NAMALWA (cell line): ENCODE measurements at places on chromosomes 3 and 15.

DNA sequence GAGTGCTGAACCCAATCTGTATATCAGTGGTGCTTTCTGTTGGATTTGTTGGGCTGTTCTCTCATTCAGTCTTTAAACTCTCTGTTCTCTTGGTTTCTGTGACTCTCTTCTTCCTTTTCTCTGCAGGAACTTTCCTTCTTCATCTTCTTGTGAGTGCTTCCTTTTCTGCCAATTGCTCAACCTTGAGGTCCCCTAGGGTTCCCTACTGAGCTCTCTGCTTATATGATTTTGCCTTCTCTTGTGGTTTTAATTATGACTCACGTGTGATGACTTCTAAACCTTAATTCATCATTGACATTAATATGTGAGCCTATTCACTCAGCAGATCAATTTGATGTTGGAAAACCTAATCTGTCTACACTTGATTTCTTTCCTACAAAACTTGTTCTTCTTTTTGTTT lies 39.4 kb downstream of the MOBP start:
- DNase-seq, result no peak

DNA sequence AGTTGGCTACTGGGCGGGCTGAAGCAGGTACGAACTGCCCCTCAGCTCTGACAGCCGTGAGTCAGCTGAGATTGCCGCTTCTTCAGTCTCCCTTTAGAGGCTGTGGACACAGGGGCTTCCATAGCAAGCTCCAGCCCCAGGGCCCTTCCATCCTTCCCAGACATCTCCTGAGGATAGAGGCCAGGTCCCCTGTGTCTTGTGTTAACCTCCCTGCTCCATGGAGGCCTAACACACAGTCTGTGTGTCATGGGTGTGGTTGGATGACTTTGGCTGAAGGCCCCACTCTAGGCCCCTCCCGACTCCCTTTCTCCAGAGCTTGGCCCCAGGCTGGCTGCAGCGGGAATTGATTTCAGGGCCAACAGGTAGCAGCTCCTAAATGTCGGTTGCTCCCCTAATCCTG lies 116.1 kb upstream of the TLE3 start:
- no peak for DNase-seq

GRCh38 chr3:188801393-188801792 lies 370.4 kb upstream of the TPRG1 start:
- no peak for DNase-seq

- DNase-seq, result no peak
Measured at GRCh38 chr3:131363275-131363674, 18.3 kb upstream of the NUDT16 start.

- DNase-seq, result no peak
Measured at GRCh38 chr3:69879051-69879450, 120.5 kb upstream of the SAMMSON start.

DNA sequence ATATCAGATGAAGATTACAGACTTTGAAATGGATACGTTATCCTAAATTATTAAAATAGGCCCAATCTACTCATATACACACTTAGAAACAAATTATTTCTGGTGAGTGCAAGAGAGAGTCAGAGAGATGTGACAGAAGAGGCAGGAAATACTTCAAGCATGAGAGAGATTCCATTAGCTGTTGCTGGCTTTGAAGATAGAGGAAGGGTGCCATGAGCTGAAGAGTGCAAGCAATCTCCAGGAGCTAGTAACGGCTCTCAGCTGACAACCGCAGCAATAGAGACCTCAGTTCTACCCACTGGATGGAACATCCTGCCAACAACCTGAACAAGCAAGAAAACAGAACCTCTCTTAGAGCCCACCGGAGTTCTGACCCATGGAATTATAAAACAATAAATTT lies 270.7 kb upstream of the SLITRK3 start:
- no peak for DNase-seq

GRCh38 chr15:40290918-40291574 lies 8.2 kb upstream of the ANKRD63 start:
- no peak for DNase-seq

DNA sequence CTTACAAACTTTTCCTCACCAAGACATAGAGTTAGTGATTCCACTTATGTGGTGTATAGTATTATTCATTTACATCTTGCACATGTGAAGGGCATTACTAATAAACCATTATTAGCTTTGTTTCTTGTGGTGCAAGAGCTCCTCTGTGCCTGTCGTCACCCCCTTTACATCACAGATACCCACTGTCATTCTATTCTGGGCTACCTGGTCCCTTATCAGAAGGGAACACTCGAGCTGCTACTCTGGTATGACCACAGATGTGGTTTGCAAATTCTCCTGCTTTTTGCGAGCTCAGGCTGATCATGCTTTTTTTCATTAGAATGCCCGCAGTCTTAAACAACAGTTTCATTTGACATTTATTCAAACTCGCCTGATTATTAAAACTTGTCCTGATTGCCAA lies 13.9 kb upstream of the SENP2 start:
- no peak for DNase-seq

DNA sequence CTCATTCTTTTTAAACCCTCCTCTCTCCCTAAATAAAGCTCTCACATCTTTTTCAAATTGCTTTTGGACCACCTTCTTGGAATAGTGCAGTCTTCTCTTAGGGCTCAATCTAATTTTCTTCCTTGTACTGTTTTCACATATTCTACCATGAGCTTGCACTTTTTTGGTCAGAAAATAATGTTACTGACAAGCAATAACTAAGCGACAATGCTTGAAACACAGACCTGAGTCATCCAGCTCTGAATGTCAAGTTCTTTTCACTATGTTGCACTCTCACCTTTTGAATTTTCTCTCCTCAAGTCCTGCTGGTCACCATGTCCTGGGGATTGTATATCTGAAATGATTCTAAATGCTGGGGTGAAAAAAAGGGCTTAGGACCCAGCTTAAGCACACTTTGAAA lies 8.9 kb downstream of the TNFAIP8L3 start:
- no peak for DNase-seq

GRCh38 chr15:60339236-60339635 lies 58.5 kb downstream of the ANXA2 start:
- no peak for DNase-seq

- DNase-seq, result no peak
Measured at GRCh38 chr3:190734490-190734889, 128.0 kb downstream of the GMNC start.

- DNase-seq, result no peak
Measured at GRCh38 chr3:52923963-52924362, 26.6 kb upstream of the STIMATE start.

DNA sequence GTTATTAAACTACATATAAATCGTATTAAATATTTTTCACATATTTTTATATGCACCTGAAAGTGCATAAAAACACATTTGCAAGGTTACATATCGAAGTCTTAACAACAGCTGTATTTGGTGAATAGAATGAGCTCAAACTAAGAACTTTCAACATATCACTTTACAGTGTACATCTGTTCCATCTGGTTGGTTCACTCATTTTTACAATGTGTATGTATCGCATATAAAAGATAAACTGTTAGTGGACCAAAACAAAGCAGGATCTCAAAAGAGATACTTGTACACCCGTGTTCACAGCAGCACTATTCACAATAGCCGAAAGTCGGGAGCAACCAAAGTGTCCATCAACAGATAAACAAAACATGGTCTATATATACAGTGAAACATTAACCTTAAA lies 55.8 kb downstream of the TBL1XR1 start:
- no peak for DNase-seq

- no peak for DNase-seq
Measured at GRCh38 chr15:88995449-88995848, 82.3 kb upstream of the MFGE8 start.

DNA sequence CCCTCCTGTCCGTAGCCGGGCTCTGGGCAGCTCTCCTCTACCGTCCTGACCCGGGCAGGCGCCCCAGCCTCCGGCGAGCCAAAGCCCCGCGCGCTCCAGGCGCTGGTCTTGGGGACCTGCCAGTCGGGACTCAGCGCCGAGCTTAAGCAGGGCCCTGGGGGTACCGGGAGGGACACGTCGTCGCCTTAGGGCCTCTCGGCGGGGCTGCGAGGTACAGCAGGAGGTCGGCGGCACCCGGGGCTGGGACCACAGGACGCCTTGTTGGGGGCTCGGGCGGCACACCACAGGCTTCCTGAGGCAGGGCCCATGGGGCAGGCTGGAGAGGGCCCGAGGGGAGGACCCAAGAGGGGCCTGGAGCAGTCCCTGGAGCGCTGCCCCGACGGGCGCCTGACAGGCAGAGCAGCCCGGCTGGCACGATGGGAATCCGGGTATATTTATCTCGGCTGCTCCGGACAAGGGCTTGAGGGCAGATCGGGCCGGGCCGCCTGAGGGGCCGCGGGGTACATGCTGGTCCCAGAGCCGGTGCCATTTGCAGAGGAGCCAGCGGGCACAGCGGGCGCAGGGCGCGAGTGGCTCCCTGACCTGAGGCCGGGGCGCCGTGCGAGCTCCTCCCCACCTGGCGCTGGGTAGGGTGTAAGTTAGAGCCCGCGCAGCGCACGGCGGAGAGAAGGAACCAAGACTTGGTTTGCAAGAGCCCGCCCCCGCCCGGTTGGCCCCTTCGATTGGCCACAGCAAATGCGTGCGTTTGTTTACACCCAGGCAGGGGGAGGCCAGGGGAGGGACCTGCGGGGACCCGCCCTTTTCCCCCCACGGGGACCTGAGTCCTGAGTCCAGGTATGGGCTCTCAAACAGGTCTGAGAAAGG lies 574 bp downstream of the SLC38A3 start:
- DNase-seq, result no peak

DNA sequence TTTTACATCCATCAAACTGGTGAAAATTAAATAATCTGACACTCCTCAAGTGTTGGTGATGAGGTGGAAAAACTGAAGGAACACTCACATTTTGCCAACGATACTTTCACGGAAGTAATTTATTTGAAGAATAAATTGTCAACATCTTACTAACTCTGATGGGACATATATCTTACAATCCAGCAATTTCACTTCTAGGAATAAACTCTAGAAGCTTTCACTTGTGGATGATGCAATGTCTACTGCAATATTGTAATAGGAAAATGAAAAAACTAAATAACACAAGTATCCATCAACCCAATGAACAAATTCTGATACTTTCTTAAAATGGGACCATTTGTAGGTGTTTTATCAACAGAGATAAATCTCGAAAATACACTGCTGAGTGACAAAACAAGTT lies 16.2 kb upstream of the LIPC start:
- no peak for DNase-seq

DNA sequence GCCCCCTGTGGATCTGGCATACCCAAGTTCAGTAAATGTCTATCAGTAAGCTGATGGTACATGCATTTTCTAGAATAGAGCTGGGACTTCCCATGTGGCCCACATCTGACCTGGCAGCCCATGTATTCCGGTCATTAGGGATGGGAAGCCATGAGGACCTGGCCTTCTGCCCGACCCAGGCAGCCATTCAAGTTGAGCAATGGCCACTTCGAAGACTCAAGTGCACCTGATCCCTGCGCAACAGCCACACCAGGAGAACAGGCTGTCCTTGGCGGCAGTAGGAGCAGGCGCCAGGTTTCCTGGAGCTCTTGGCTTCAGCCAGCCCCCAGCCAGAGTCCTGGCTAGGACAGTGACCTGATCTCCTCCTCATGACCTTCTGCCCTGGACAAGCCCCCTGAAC lies 14.6 kb downstream of the HEMK1 start:
- DNase-seq, result no peak

DNA sequence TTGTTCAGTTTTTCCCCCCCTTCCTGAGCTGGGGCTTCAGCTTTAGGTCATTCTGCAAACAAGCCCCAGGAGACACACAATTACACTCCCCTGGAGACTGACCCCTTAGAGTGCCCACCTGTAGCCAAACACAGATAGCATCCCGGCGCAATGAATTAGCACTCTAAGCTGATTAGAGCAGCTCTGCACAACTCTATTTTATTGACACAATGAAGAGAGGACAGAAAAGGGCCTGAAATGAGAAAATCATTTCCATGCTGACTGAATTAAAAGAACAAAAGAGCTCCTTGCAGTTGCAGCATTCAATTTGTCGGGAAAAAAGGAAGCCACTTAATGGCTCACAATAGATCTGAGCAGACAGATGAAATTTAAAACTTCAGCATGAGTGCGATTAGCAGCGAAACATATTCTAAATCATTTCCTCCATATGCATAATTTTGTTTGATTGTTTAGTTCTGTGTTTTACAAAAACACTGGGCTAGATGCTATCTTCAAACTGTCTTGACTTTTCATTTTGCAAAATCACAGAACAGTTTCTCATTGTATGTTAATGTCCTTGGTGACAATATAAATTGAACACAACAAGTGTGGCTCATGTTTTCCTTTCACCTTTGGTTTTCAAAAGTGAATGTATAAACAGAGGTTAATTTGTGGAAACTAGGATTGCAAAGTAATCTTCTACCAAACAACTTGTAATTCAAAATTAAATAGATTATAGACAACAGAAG lies 308.6 kb downstream of the MECOM start:
- DNase-seq, result no peak

DNA sequence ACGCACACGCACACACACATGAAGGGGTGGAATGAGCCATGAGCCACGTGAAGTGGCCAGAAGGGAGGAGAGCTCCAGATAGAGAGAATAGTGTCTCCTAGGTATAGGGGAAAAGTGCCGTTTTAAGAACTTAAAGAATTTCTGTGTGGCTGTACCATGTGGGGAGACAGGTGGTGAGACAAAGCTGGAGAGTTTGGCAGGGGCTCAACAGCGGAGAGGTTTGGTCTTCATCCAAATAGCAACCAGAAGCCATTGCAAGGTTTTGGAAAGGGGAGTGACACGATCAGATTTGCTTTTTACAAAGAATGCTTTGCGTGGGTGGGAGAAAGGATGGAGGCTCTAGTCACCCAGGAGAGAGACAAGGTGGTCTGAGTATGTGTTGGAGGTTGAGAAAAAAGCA lies 146.0 kb downstream of the IL20RB start:
- DNase-seq, result no peak

- DNase-seq, result no peak
Measured at GRCh38 chr3:46389306-46389705, 17.6 kb downstream of the CCR5AS start.

- no peak for DNase-seq
Measured at GRCh38 chr3:194281306-194281705, 69.8 kb downstream of the CPN2 start.

DNA sequence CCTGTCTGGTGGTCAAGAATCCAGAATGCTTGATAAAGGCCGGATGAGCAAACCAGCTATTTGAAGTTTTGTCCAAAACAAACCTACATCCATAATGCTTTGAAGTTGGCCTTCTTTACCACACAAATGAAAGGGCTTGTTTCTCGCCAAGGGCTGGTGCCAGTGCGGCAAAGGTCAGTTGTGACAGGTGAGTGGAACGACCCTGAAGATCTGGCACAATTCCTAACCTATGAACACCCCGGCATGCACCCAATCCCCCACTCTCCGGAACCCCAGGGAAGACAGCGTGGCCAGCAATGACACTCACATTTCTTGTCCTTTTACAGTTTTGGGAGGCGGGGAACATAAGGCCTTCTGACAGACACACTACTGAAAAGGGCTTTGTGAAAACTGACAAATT lies 90.6 kb downstream of the ATP10A start:
- no peak for DNase-seq
